ENCODE measurements at places on chromosomes 4 and X. TPM values are rescaled to one million over a fixed set of nuclear protein-coding genes. Genes with fewer than 3 reads are reported as not detected.

GABRG1 gene
- total RNA-seq: not detected

RWDD4 gene
- total RNA-seq: 15.2 TPM

PDK3 gene
- 116 TPM for total RNA-seq

DKK2 gene
- 0.27 TPM for total RNA-seq

TBX22 gene
- total RNA-seq: not detected

TRIML2 gene
- total RNA-seq: not detected

PCDH18 gene
- 31.0 TPM for total RNA-seq

FDCSP gene
- total RNA-seq: not detected

LONRF3 gene
- 8.5 TPM for total RNA-seq

DSPP gene
- not detected for total RNA-seq

NIPAL1 gene
- total RNA-seq: 2.4 TPM

ARR3 gene
- total RNA-seq: not detected

F8 gene
- total RNA-seq: 7.7 TPM

RS1 gene
- total RNA-seq: not detected

TMEM150C gene
- total RNA-seq: 2.0 TPM

UGT2A1 gene
- not detected for total RNA-seq

RBMX2 gene
- total RNA-seq: 15.8 TPM

ZDHHC15 gene
- 7.9 TPM for total RNA-seq

- no peak for DNase-seq
Observed at GRCh38 chr4:40482985-40483647, 146.5 kb downstream of the RBM47 start.

GRCh38 chr4:80336582-80336981, 1.1 kb downstream of the CFAP299 start:
- DNase-seq: no peak

DNA sequence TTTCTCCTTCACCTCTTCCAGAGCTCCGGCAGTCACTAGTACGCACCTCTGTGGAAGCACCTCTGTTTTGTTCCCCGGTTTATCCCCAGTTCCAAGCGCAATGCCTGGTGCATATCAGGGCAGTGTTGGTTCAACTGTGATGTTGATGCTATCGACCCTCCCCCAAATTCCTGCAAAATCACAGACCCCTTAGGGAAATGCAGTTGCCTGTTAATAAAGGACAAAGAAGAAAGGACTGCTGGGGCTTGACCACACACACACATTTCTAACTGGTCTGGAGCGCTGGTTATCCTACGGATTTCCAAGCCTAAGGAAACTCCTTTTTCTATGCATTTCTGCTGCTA, 530 bp upstream of the NMU start:
- no peak for DNase-seq

DNA sequence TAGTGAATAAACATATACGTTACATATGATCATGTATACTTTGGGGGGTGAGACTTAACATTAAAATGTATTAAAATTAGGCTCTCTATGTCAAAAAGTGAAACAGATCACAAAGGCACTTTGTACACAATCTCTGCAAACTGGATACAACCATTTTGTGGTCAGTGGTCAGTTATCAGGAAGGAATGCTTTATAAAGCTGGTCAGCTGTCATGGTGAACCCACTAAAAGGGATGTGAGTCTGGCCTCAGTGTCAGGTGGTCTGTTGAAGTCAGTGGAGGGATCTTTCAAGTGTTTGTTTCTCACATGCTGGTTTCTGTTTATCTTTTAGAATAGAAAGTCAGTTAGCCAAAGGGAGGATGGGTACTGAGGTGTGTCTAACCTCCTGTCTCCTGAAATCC, 875.5 kb upstream of the INTU start:
- DNase-seq: no peak

DNA sequence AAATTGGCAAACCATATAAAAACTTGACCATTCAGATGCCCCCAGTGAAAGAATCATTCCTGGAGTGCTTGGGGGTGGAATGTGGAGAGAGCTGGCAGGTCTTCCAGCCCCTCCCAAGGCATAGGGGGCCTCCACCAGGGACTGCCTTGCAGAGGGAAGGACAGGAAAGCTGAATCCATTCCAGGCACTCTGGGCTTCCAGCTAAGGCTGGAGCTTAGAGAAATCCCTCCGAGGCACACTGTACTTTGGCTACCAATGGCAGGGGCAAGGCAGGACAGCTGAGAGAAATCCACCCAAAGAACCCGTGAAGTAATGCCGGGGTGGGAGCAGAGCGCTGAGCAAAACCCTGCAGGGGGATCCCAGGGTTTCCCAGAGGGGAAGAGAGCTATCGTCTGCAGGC, 4.0 kb downstream of the CENPU start:
- no peak for DNase-seq

- DNase-seq: no peak
Observed at GRCh38 chr4:118077767-118078105, 43.5 kb downstream of the NDST3 start.

GRCh38 chr4:105241451-105241850, 94.8 kb downstream of the TET2 start:
- peak; percentile 4 for DNase-seq

- DNase-seq: no peak
Observed at GRCh38 chrX:19658030-19658429, 142.7 kb upstream of the MAP3K15 start.

- DNase-seq: no peak
Observed at GRCh38 chr4:189809839-189810238, 130.8 kb upstream of the FRG1 start.

DNA sequence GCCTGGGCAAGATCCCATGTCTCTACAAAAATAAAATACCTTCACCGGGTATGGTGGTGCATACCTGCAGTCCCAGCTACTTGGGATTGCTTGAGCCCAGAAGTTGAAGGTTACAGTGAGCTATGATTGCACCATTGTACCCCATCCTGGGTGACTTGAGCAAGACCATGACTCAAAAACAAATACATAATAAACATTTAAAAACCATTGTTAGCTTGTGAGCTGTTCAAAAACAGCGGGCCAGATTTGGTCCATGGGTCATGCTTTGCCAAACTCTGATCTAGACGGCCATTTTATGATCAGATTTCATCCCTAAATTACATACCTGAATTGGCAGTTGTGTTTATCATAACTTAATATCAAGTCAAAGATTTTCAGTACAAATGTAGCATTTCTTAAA, 76.0 kb upstream of the GPM6B start:
- no peak for DNase-seq

DNA sequence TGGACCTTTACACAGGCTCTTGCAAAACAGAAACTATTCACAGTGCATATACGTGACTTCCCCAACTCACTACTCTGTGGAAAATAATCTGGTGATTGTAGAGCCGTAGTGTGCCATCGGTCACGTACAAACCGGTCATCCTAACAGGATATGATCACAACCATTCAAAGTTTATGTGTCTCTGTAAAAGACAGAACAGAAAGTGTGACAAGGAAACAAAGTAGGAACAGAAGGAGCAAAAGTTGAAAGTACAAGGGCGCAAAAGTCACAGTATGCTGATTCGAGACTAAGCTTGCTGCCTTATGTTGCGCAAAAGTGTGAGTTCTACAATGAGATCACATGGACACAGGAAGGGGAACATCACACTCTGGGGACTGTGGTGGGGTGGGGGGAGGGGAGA, 18.6 kb downstream of the MEPE start:
- no peak for DNase-seq

DNA sequence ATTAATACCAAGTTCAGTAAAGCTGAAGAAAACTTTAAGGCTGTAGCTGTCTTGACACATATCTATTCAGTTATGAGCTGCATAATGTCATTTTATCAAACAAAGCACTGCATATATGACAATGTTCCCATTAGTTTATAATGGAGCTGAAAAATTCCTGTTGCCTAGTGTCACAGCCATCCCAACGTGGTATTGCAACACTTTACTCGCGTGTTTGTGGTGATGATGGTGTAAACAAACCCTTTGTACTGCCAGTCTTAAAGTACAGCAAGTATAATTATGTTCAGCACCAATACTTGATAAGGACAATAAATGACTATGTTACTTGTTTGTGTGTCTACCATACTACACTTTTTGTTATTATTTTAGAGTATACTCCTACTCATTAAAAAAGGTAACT, 1415.6 kb upstream of the PCDH7 start:
- no peak for DNase-seq

DNA sequence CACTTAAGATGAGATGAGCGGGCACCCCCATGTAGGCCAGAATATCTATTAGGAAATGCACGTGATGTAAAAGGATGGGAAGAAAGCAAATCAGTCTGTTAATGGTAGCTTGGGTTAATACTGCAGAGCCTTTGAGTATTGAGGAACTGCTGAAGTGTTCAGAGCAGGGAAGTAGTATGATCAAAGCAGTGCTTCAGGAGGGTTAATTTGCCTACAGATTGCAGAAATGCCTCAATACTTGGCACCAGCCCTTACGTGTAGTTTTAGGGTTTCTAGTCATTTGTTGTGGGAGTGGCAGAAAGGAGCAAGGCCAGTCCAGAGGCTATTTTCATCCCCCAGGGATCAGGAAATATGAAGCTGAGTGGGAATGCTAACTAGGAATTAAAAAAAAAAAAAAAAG, 19.7 kb downstream of the ZFX start:
- no peak for DNase-seq

DNA sequence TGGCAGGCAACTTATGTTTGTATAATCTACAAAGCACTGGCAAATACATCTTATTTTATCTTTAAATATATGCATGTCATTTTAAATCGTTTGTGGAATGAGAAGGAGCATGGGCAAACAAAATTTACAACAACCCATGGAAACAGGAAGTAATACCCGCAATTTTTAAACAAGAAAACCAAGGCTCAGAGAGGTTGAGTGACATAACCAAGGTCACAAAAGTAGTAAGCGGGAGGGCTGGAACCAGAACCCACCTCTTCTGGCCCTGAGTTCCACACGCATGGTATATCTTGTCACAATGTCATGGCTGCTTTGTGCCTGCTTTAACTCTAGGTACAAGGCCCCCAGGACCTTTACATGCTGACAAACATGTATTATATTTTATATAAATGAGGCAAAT, 52.9 kb downstream of the SLC7A11 start:
- no peak for DNase-seq

- no peak for DNase-seq
Observed at GRCh38 chrX:119381349-119381944, 17.7 kb upstream of the SLC25A43 start.

DNA sequence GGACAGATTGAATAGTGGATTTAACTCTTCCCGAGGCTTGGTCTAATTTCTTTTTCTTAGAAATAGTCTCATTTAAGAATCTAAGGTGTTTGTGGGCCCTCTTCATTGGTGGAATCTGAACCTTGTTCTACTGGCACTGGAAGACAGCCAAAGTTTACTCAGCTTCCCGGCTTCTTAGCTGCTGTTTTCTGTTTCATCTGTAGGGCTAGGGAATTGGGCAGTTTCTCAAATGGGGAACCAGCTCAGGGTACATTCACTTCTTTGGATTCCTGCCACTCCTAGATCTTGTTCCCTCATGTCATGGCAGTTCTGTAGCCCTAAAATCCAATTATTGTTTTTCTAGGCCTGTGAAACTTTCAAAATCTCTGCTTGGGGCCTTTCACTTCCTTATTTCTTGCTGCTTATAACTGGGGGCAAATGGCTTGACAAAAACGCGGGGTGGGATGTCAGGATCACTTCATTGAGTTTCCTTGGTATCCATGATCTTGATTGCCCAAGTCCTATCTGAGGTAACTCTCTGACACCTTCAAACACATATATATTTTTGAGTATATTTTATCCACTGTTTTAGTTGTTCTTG, 985.0 kb downstream of the C4orf33 start:
- DNase-seq: no peak

- no peak for DNase-seq
Observed at GRCh38 chrX:30414144-30414543, 105.0 kb upstream of the NR0B1 start.

- no peak for DNase-seq
Observed at GRCh38 chrX:11097933-11098332, 13.2 kb upstream of the HCCS start.

GRCh38 chr4:103895876-103896465, 176.2 kb upstream of the TACR3 start:
- no peak for DNase-seq

DNA sequence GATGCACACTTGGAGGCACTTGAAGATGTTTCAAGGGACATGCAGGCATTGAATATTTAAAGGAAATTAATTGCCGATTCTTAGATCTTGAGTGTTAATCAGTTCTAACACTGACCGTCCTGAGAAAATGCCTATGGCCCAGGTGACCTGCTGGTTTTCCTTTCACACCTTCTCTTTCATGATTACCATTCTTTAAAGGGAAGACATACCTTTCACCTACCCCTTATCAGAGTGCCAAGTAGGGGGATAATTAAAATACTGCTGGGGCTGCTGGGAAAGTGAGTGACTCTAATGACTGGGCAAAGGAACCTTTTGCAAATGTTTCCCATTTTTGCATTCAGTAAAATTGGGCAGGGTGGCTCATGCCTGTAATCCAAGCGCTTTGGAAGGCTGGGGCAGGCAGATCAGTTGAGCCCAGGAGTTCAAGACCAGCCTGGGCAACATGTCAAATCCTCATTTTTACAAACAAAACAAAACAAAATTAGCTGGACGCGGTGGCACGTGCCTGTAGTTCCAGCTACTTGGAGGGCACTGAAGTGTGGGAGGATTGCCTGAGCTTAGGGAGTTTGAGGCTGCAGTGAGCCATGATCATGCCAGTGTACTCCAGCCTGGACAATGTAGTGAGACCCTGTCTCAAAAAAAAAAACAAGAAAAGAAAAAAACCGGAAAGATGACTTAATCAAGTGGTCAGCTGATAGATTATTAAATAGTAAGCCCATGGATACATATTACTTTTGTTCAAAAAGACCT, 44.3 kb downstream of the TMEM131L start:
- DNase-seq: no peak

- DNase-seq: no peak
Observed at GRCh38 chr4:15215109-15215508, 212.7 kb upstream of the C1QTNF7 start.

- no peak for DNase-seq
Observed at GRCh38 chr4:115973768-115974167, 860.3 kb upstream of the NDST4 start.

DNA sequence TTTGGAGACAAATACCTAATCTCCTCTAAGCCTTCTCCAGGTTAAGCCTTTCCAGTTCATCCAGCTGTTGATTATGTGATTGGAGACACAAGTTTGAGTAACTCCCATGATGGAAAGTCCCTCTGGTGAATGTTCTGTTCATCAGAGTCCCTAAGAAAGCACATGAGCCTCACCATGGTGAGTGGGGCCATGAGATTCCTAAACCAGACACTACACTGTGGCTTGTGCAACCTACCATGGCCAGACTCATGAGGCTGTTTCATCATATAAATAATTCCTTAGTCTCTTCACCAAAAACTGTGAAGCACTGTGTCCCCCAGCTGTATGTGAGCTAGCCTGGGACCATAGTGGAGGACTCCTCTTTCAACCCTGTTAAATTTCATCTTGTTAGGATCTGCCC, 14.4 kb downstream of the PKD2 start:
- DNase-seq: no peak

DNA sequence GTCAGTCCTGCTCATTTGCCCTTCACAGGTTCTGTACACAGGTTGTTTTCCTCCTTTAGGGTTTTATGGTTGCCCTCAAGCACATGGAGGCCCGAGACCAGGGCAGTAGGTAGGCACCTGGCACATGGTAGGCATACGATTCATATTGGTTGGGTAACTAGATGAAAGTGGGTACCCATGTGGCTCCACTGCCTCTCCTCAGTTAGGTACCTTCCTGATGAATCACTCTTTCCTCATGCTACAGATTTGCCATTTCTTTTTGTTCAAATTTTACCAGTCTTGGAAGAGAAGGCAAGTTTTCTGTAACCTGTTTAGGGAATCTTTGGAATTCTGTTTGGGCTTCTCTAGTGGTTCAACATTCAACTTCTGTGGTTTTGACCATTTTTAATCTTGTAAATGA, 121.3 kb downstream of the FHIP1A start:
- no peak for DNase-seq

GRCh38 chr4:95248720-95249425, 299.9 kb downstream of the UNC5C start:
- DNase-seq: no peak

All from thoracic aorta (tissue), 2 donors.